ENCODE measurements at places on chromosomes 6 and 20.

- no peak for DNase-seq
Observed at GRCh38 chr6:13711324-13711732, 307 bp downstream of the RANBP9 start.

DNA sequence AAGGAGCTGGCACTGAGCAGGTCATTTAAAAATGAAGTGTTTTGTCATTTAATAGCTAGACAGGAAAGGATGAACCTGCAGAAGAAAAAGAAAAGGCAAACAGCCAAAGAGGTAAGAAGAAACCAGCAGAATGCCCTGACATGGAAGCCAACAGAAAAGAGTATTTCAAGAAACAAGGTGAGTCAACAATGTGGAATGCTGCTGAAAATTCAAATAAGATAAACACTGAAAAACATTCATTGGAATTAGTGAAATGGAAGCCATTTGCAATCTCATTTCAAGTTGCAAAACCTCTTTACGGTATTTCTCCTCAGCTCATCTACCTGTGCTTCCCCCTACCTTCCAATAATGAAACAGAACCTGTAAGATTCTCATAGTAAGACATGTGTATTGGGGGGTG is 59.6 kb downstream of the RWDD2A start:
- DNase-seq: peak; percentile 16

- no peak for DNase-seq
Observed at GRCh38 chr6:168158213-168158979, 79.4 kb upstream of the FRMD1 start.

- peak; percentile 15 for DNase-seq
Observed at GRCh38 chr6:1552296-1552761, 57.4 kb upstream of the FOXC1 start.

- no peak for DNase-seq
Observed at GRCh38 chr20:18057101-18057993, at the start of gene OVOL2. OVOL2 (minus strand) TSS chr20:18057916; CDS start chr20:18057634, 282 bp downstream.

- DNase-seq: no peak
Observed at GRCh38 chr6:168250250-168250649, 69.3 kb downstream of the DACT2 start.

GRCh38 chr20:49457444-49457843 is 25.0 kb downstream of the KCNB1 start:
- DNase-seq: no peak

DNA sequence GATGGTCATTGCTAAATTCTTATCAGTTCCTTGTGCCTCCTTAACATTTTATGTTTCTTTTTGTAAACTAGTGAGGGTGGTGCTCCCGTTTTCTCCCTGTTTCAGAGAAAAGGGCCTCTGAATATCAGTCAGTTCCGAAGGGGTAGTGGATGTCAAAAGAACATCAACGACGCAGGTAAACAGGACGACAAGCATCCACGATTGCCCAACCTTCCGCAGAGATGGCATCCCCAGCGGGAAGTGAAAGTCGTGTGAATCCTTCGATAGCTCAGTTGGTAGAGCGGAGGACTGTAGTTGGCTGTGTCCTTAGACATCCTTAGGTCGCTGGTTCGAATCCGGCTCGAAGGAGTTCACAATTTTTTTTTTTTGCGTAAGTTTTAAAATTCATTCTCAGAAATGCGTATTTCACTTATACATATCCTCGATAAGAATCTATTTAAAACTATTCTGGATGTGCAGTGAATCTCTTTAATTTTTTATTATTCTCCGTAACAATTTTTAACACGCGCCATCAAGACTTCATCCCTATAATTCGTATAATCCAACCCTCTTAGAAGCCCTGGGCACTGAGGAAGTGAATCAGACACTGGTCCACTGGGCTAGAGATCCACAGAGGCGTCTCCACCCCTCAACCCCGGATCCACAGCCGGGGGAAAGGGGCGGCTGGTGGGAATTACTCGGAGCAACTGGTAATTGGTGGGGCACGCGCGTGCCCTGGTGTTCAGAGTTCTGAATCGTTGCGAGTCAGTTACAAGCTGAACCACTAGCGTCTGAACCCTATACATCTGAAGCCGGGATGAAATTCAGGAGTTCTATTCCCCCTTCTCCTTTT is 27.9 kb upstream of the ABT1 start:
- peak; percentile 97 for DNase-seq

DNA sequence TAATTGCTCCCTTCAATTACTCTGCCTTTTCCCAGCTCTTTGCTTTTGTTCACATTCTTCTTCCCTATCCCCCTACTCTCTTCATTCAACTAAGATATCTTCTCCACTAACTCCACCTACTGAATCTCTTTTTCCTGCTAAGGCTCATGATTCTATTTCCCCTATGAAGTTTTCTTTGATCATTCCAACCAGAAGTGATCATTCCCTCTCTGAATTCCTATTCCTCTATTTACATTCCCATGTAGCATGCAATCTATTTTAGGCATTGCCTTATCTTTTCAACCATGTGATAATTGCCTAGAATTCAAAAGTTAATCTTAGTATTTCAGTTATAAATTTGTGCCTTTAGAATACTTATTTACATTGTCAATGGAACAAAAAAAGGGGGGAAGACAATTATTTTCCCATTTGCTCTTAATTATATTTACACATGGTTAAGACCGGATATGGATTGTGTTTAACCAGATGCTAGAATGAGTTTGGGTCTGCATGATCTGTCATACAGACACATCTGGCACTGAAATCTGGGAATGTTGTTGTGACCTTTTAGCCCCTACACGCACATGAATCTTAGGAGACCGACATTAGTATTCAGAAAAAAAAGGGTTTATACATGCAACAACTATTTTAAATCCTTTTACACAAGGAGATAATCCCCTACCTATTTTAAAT is 20.8 kb downstream of the MOXD1 start:
- DNase-seq: no peak

DNA sequence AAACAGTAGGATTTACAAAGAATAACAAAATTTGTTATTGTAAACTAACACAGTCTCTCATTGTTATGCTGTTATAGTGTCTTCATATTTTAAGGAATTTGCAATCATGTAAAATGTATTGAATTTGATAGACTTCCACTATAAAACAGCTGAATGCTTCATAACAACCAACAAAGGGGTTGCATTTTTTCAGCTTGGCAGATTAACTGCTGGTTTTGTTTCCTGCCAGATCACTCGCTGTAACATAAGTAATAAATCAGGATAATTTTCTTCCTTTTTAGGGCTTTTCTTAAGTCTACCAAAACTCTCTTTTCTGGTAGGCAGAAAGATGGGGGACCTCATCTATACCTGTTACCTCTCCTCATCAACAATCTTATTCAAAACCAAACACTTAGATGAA is 169.8 kb downstream of the SAMD5 start:
- DNase-seq: no peak

DNA sequence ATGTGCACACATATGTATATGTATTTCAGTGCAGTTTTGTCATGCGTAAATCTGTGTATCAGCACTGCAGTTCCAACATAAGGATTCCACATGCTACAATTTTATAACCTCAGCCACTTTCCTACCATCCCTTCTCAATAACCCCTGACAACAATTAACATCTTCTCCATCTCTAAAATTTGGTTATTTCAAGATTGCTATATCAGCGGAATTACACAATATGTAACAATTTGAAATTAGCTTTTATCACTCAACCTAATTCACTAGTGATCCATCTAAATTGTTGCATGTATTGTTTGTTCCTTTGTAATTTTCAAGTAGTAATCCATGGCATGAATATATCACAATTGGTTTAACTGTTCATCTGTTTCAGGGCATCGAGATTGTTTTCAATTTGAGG is 511.3 kb downstream of the HAO1 start:
- no peak for DNase-seq

DNA sequence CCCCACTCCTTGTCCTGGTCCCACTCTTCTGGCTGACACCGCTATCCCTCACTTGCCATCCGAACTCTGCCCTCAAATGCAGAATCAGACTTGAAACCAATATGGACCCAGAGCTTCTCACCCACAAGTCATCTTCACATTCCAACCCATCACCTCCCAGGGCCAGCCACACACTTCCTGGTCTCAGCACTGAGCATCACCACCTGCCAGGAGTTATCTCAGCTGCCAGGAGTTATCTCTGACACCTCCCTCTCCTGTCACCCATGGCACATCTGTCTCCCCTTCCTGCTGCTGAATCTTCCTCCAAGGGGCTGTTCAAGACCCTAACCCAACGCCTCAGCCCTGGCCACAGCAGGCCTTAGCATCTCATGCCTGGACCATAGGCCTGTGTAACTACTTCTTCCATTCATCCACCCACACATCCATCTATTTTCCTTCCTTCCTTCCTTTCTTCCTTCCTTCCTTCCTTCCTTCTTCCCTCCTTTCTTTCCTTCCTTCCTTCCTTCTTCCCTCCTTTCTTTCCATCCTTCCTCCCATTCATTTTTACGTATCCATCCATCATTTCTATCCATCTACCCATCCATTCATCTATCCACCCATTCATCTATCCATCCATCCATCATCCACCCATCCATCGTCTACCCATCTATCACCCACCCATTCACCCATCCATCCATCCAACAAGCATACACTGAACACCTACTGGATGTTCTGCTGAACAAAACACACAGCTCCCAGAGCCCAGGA is 74.6 kb upstream of the NNAT start:
- no peak for DNase-seq

DNA sequence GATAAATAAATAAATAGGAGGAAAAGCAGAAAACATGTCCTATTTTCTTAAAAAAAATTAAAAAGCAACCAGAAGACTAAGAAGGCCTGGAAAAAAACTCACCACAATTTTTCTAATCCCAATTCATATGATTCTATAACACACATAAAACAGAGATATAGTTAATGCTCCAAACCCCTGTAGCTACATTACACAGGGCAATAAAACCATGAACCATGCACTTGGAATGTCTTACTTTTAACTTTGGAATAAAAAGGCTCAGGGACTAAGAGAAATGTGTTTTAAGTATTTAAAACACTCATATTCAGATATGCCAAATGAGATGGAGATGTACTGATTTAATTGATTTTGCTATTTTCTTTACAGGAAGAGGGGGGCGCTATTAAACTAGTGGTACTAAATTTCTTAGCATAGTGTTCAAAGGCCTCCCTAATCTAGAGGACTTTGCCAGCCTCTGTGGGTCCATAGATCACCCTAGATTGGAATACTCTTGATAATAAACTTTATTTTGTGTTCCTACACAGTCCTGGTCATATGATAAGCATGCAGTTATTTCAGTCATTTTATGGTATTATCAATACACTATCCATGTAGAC is 30.3 kb upstream of the GCM1 start:
- no peak for DNase-seq

DNA sequence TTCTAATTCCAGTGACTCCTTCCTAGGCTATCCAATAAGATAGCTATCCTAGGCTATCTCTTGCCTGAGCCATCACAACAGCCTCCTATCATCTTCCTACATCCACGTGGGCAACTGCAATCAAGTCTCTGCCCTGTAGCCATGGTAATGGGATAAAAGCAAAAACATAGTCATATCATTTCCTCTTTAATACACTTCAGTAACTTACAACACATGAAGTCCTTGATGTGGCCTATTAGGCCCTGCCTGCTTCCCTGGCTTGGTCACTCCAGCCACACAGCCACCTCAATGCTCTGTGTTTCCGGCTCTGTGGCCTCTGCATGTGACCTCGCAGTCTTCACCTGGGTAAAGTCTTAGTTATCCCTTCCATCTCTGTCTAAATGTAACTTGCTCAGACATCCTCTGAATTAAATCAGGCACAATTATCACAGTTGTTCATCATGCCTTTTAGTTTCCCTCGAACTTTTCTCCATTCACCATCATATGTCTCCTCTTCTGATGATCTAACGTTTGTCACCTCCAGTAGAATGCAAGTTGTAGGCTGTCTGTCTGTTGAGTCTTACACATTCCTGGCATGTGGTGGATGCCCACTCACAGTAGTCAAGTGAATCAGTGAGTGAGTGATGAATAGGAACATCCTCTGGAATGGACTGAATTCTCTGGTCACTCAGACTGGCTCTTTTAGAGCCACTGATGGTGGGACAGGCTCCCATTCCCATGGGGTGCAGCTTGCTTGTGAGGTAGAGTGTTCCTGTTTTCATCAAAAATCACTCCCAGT is 229.4 kb downstream of the TBC1D7 start:
- DNase-seq: no peak

- DNase-seq: no peak
Observed at GRCh38 chr6:30641048-30641447, 5.9 kb upstream of the C6orf136 start.

GRCh38 chr20:15857173-15857784 is 716.0 kb downstream of the KIF16B start:
- DNase-seq: no peak

DNA sequence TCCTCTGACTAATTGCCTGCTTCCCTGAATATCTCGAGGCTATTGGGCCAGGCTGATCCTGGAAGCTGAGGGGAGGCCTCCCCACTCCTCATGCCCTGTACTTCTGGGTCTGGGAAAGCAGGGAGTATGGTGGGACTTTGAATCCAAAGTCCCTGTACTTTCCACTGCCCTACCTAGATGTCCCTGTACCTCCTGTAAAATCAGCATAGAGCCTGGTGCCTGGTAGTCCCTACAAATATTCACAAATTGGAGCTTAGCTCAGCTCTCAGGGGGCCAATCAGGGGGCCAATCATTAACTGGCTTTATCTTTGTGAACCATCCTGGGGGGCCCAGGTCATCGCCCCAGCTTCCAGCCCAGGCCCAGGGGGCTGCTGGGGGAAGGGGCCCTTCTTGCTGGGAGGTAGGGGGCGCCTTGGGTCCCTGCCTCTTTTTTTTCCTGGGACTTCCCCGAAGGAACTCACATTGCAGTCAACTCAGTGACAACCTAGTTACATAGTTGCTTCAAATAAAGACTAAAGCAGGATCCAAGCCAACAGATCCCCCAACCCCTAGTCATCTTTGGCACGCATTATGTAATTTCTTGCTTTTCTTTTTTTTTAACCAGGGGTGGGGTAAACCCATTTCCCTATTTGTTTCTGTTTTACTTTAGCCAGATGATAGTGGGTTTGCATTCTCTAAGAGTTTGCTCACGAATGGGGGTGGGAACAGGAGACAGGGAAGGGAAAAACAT is 6.9 kb upstream of the VEGFA start:
- no peak for DNase-seq

- DNase-seq: no peak
Observed at GRCh38 chr20:50295762-50296449, 105.3 kb downstream of the CEBPB start.

DNA sequence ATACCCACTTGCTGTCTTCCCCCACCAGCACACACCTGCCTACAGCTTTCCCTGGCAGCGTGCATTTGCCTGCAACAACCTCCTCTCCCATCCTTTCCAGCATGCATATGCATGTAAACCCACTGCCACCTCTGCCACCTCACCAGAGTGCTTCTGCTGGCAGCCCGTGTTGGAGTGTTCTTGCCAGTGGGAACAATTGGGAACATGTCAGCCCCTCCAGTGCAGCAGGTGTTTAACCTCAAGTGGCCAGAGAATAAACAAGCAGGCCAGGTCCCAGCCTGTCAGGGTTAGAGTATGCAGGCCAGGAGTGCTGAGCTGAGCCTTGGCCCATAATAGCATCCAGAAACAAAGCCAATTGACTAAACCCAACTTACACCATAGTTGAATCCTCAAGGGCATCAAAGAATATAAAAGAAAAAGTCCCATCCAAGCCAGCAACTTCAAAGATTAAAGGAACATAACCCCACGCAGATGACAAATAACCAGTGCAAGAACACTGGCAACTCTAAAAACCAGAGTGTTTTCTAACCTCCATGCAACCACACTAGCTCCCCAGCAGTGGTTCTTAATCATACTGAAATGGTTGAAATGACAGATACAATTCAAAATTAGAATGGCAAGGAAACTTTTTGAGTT is 1212.1 kb upstream of the CITED2 start:
- DNase-seq: no peak

Data from endothelial cell of umbilical vein (primary cell).